Stimulated activated CD8-positive, alpha-beta memory T cell treated with anti-CD3 and anti-CD28 coated beads, Interleukin-12 subunit alpha, Interleukin-12 subunit beta, amount 100 ng/mL, for 4 hours (primary cell): ENCODE measurements at places on chromosomes 2 and 18.

DNA sequence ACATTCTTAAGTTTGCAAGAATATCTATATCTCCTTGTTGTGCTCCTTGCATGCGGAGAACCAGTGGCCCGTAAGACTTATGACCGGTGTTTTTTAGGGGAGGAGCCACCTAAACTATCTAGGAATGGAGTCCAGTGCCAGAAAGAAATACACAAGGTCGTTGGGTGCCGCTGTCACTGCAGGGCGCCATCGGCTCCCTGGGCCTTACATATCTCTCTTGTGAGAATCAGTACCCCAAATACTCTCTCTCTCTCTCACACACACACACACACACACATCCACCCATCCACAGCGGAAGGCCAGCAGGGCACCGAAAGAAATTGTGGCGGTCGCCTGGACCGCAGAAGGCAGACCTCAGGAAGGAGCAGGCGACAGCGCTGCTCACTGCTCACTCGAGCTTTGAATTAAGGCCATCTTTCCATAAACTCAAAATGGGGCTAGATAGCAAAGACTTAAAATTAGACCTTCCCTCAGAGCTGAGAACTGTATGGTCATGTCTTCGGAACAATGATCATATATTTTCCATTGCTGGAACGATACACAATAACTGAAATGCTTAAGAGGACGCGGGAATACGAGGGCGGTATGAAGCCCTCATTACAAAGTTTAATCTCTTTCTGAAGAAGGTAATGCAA, 10.4 kb downstream of the NR4A2 start:
- DNase-seq, result no peak

DNA sequence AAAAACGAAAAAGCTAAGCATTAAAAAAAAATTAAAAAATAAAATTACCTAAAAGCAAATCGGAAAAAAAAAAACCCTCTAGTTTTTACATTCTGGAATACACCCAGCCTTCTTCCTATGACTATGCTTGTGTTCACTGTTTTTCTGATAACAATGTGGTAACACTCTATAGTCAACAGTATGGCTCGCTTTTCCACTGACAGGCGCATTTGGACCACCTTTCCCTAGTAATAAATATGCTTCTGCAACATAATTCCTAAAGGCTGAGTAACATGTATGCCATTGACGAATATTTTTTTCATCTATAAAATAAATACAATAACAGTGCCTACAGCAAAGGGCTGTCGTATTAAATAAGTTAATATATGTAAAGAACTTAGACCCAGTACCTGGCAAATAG, 27.9 kb downstream of the NOL10 start:
- no peak for DNase-seq

DNA sequence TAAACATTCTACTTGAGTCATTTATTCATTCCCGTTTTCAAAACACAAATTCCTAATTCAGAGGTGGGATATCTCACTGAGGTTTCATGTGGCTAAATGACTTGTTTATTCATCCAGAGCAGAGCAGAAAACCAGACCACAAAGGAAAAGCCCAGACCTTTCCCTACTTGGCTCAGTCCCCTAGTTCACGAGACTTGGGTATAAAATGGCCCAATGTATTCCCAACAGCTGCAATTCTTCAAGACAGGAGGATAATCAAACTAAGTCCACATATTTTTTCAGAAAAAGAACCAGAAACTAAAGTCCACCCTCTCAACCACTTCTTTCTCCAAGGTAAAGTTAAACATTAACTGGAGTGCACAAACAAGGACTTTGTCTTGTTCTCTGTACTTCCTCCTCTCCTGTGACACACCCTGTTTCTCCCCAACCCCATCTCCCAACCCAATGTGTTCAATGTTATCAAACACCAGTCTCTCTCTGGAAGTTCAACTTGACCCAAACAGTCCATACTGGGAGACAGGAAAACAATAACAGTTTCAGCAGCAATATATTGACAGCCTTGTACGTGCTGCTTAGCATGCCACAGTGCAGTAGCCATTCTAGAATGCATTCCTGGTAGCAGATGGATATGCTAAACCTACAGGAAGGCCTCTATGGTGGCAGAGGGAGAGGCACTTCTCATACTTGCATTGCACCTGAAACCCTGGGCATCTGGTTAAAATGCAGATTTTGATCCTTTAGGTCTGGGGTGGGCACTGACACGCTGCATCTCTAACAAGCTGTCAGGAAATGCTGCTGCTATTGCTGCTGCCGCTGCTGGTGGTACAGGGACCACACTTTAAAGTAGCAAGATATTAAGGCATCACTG, 110.7 kb downstream of the INO80D start:
- DNase-seq, result no peak

DNA sequence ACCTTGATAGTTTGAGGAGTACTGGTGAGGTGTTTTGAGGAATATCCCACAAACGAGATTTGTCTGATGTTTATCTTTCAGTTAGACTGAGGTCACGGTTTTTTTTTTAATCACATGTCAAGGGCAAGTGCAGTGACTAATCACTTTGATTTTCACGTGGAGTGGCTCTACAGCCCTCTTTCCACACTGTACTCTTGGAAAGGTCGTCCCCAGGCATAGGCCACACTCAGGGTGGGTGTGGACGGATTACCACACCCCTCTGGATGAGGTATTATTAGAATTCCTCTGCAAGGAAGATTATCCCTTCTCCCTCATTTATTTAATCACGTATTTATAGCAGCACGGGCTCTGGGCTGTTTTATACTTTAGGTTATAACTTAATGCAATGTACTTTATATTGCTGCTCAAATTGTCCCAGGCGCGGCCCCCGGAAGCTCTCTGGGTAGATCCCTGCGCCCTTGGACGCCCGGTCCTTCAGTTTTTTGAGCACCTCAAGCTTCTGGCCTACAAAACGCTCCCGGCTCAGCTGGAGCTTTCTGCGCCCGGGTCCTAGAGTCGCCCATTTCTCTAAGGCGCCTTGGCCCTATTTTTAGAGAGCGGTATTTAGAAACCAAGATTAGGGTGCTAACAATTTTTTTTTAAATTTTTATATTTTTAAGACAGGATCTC, 515 bp upstream of the PLEKHB2 start:
- DNase-seq, result peak; percentile 24

- DNase-seq, result no peak
Measured at GRCh38 chr2:64672708-64673107, 19.0 kb upstream of the SERTAD2 start.

DNA sequence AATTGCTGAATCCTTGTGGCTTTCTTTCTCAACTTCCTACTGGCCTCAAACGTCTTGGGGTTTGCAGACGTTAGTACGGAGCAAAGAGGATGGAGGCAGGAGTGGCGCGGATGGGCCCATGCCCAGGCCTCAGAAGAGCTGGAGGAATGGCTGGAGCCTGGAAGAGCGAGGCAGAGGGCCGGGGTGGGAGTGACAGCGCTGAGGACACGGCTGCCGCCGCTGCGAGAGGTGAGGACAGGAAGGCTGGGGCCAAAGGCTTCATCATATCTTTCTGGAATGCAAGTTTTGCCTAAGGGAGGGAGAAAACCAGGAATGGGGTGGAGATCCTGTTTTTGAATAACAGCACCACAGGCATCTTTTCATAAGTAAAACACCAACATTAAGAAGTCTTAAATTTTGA, 178.5 kb upstream of the SESTD1 start:
- no peak for DNase-seq

GRCh38 chr2:45332567-45332966, 278.5 kb downstream of the SRBD1 start:
- DNase-seq, result no peak

- DNase-seq, result no peak
Measured at GRCh38 chr2:158677542-158677941, 117.6 kb upstream of the DAPL1 start.

DNA sequence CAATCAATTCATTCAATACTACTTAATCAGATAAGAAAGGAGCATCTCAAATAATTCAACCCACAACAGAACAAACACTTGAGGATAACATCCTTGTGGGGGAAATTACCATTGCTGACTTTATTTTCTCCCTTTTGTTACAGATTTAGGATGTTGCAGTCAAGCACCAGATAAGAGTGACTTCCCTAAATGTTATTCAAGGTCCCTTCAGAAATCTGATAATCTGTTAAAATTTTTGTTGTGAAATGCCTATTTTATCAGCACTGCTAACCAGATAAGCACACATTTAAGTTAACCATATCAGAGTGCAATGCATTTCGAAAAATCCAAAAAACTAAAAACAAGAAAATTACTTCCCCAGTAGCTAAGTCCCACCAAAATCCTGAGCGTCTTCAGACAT, 33.5 kb downstream of the SUMO1 start:
- DNase-seq, result no peak
